Hepatocyte (in vitro differentiated cells): ENCODE measurements at places on chromosomes 5 and 9. TPM values are rescaled to one million over a fixed set of nuclear protein-coding genes. Genes with fewer than 3 reads are reported as not detected.

DNA sequence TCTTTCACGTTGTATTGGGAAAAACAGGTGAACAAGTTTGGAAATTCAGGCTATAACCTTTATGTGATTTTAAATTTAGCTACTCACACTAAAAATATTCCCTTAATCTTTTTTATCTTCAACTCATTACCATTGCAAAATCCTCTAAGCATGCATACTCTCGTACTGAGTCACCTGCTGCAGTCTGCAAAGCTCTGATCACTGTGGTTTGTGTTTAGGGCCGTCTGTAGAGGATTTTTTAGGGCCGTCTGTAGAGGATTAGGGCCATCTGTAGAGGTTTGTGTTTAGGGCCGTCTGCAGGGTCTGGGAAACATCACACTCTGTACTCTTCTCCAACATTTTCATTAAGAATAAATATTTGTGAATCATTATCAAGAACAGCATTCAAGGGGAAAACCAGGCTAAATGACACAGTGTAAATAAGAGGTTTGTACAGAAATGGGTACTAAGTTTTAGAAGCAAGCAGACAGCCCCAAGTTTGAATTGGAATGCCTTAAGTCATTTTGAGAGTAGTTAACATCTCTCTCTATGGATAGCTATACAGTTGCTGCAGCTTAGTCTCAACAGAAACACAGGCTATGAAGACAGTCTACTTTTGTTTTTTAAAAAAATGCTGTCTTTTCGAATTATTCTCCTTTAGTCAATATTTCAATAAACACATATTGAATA lies 155.0 kb upstream of the TSLP start:
- H3K27ac ChIP-seq, result peak overlapping the region; percentile 48
- no peak overlapping the region for H3K4me3 ChIP-seq
- no peaks in the 10 kb centered on the region for H3K36me3 ChIP-seq
- no peaks in the 10 kb centered on the region for H3K27me3 ChIP-seq
- peaks cover 23% of the 10 kb centered on the region for H3K4me1 ChIP-seq
- peak; percentile 70 for DNase-seq

Gene SPINK4
- not detected in 2 replicates for total RNA-seq

- no peak for DNase-seq
- H3K36me3 ChIP-seq, result no peaks in the 10 kb centered on the region
- H3K27me3 ChIP-seq, result no peaks in the 10 kb centered on the region
- no peak overlapping the region for H3K27ac ChIP-seq
Observed at GRCh38 chr9:132896906-132897305, 18.2 kb downstream of the SPACA9 start.

Gene PCDHA3
- 0.84 and 1.1 TPM in 2 replicates for total RNA-seq

Gene PAPPA
- 8.9 and 12.3 TPM in 2 replicates for total RNA-seq

GRCh38 chr9:137256856-137257255 lies 1.7 kb downstream of the NELFB start:
- H3K4me1 ChIP-seq, result peaks cover 15% of the 10 kb centered on the region
- H3K27ac ChIP-seq, result no peak overlapping the region
- no peaks in the 10 kb centered on the region for H3K27me3 ChIP-seq
- DNase-seq, result no peak

GRCh38 chr5:15575666-15576065 lies 75.7 kb downstream of the FBXL7 start:
- H3K36me3 ChIP-seq, result no peaks in the 10 kb centered on the region
- no peaks in the 10 kb centered on the region for H3K27me3 ChIP-seq
- H3K4me3 ChIP-seq, result no peak overlapping the region
- no peaks in the 10 kb centered on the region for H3K4me1 ChIP-seq
- peak overlapping the region; percentile 54 for H3K27ac ChIP-seq
- DNase-seq, result no peak

Gene PIP5KL1
- 1.6 and 3.7 TPM in 2 replicates for total RNA-seq

DNA sequence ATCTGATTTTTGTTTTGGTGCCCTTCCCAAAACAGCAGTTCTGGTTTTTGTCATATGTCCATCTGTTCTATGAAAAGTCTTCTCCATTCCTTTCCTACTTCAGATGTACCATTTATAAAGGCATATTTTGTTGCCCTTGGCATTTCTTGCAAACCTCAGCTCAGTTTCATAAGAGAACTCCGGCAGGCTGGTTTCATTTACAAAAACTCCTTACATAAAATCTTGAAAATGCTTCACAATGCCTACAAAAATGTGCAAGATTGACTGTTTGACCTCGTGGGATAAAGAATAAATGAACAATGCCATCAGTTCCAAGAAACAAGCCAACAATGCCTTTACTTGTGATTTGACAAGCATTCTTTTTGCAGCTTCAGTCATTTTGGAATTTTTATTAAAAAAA lies 39.1 kb upstream of the CTNNAL1 start:
- H3K36me3 ChIP-seq, result peaks cover 3% of the 10 kb centered on the region
- no peaks in the 10 kb centered on the region for H3K27me3 ChIP-seq
- H3K4me1 ChIP-seq, result no peaks in the 10 kb centered on the region
- no peak for DNase-seq
- no peak overlapping the region for H3K27ac ChIP-seq

GRCh38 chr9:21967702-21968101 lies 26.5 kb downstream of the CDKN2A start:
- peaks cover 99% of the 10 kb centered on the region for H3K27me3 ChIP-seq
- no peak overlapping the region for H3K4me3 ChIP-seq
- peaks cover 11% of the 10 kb centered on the region for H3K4me1 ChIP-seq
- no peak for DNase-seq
- no peaks in the 10 kb centered on the region for H3K36me3 ChIP-seq

Gene DOCK8
- total RNA-seq, result 5.1 and 6.6 TPM in 2 replicates

- H3K27ac ChIP-seq, result no peak overlapping the region
- no peaks in the 10 kb centered on the region for H3K27me3 ChIP-seq
- DNase-seq, result no peak
- H3K4me1 ChIP-seq, result peaks cover 4% of the 10 kb centered on the region
- H3K4me3 ChIP-seq, result no peak overlapping the region
- no peaks in the 10 kb centered on the region for H3K36me3 ChIP-seq
Observed at GRCh38 chr9:93115486-93116071, 18.5 kb downstream of the NINJ1 start.

Gene TGFBI
- total RNA-seq, result 316 and 401 TPM in 2 replicates

DNA sequence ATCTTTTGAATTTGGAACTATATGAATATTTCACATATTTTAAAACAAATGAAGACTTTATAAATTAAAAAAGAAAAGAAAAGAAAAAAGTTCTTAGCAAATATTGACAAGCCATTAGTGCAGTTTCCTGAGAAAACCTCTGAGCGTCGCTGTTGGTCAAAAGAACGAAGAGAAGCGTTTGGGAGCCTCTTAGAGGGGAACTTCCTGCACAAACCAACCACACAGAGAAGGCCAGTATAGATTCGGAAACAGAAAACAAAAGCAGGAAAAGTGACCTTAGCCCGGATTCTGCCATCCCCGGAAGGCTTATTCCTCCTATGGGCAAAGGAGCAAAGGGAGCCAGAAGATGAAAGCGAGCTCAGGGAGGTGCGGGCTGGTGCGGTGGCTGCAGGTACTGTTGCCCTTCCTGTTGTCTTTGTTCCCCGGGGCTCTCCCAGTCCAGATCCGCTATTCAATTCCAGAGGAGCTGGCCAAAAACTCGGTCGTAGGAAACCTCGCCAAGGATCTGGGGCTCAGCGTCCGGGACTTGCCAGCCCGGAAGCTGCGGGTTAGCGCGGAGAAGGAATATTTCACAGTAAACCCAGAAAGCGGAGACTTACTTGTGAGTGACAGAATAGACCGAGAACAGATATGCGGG lies at the start of gene PCDHGB2:
Gene PCDHGB2, plus strand, starts transcription at position 205 of the 637 bp plus-strand sequence. Its CDS starts 142 bp downstream, at position 347.
- no peaks in the 10 kb centered on the region for H3K36me3 ChIP-seq
- H3K4me3 ChIP-seq, result no peak within 1 kb of the TSS
- no peak for DNase-seq
- no peak within 1 kb of the TSS for H3K27ac ChIP-seq
- H3K4me1 ChIP-seq, result no peaks in the 10 kb centered on the region

DNA sequence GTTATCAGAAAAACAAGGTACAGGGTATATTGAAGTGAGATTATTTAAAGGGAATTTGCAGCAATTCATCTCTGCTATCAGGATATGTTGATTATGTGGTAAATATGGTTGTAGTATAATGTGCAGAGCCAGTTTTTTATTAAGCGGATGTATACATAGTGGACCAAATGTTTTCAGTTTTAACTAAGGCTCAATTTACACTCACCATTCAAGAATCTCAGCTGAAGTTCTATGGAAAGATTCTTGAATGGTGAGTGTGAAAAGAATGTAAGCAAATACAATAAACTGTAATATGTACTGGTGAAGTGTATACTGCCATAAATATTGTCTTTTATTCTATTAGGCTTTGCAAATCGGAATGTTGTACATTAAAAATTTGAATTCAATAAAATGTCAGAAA lies 895.9 kb upstream of the CDH10 start:
- no peak overlapping the region for H3K4me3 ChIP-seq
- H3K27ac ChIP-seq, result no peak overlapping the region
- DNase-seq, result no peak
- H3K27me3 ChIP-seq, result no peaks in the 10 kb centered on the region

GRCh38 chr5:53917095-53917494 lies 356.7 kb downstream of the NDUFS4 start:
- peaks cover 3% of the 10 kb centered on the region for H3K4me1 ChIP-seq
- no peak for DNase-seq
- no peaks in the 10 kb centered on the region for H3K27me3 ChIP-seq
- H3K4me3 ChIP-seq, result no peak overlapping the region
- H3K27ac ChIP-seq, result no peak overlapping the region

DNA sequence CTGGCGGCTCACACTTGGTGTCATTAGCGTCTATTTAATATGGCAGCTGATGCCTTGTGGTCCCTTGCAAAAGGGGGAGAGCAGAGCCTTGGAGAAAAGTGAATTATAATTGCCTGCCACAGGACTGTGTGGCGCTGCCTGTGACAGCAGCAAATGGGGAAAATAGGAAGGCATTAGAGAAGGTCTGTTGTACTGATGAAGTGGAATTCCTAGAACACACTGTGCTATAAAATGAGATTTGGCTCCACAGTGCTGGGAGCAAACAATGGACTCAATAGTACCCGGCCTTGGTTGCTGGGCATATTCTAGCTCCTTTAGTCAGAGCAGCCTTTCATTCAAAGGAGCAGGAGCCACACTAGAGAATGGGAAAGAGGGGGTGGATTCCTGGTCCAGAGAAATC lies 21.3 kb downstream of the SEMA6A start:
- no peaks in the 10 kb centered on the region for H3K27me3 ChIP-seq
- no peak overlapping the region for H3K27ac ChIP-seq
- H3K4me1 ChIP-seq, result peaks cover 16% of the 10 kb centered on the region

- no peaks in the 10 kb centered on the region for H3K4me1 ChIP-seq
- no peak overlapping the region for H3K27ac ChIP-seq
- H3K4me3 ChIP-seq, result no peak overlapping the region
- H3K27me3 ChIP-seq, result no peaks in the 10 kb centered on the region
- peak; percentile 64 for DNase-seq
Observed at GRCh38 chr5:36373527-36374086, 71.9 kb upstream of the RANBP3L start.

- H3K4me1 ChIP-seq, result no peaks in the 10 kb centered on the region
- no peaks in the 10 kb centered on the region for H3K36me3 ChIP-seq
- DNase-seq, result no peak
- no peaks in the 10 kb centered on the region for H3K27me3 ChIP-seq
- no peak overlapping the region for H3K4me3 ChIP-seq
Observed at GRCh38 chr5:8598356-8598755, 729.4 kb downstream of the MTRR start.

Gene ANKDD1B
- 1.4 and 4.7 TPM in 2 replicates for total RNA-seq

GRCh38 chr9:128073253-128073886 lies 5.3 kb downstream of the SLC25A25 start:
- no peak overlapping the region for H3K4me3 ChIP-seq
- H3K36me3 ChIP-seq, result no peaks in the 10 kb centered on the region
- no peaks in the 10 kb centered on the region for H3K27me3 ChIP-seq
- H3K4me1 ChIP-seq, result peaks cover 43% of the 10 kb centered on the region
- DNase-seq, result no peak

GRCh38 chr5:84618262-84618661 lies 233.6 kb upstream of the EDIL3 start:
- DNase-seq, result no peak
- no peaks in the 10 kb centered on the region for H3K36me3 ChIP-seq
- H3K4me1 ChIP-seq, result no peaks in the 10 kb centered on the region
- no peak overlapping the region for H3K27ac ChIP-seq
- H3K4me3 ChIP-seq, result no peak overlapping the region

GRCh38 chr5:32230356-32231099 lies 56.4 kb upstream of the GOLPH3 start:
- H3K27ac ChIP-seq, result peak overlapping the region; percentile 51
- peak; percentile 49 for DNase-seq
- no peaks in the 10 kb centered on the region for H3K27me3 ChIP-seq
- no peaks in the 10 kb centered on the region for H3K36me3 ChIP-seq

DNA sequence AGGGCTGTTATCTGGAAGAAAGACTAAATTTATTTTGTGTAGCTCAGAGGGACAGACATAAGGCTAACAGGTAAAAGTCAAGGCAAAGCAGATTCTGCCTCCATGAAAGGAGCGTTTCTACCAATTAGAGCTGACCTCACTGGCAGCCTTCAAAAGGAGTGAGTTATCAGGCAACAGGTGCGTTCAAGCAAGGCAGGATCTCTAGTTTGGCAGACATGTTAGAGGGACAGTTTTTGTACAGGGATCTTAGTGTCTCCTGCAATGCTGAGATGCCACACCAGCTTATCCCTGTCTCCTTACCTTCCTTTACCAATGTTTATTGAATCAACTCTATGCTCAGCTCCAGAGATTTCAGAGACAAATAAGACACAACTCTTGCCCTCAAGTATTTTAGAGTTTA lies 73.8 kb downstream of the NRG2 start:
- no peak for DNase-seq
- H3K36me3 ChIP-seq, result no peaks in the 10 kb centered on the region
- peaks cover 6% of the 10 kb centered on the region for H3K27me3 ChIP-seq
- H3K4me3 ChIP-seq, result no peak overlapping the region
- no peak overlapping the region for H3K27ac ChIP-seq
- no peaks in the 10 kb centered on the region for H3K4me1 ChIP-seq

DNA sequence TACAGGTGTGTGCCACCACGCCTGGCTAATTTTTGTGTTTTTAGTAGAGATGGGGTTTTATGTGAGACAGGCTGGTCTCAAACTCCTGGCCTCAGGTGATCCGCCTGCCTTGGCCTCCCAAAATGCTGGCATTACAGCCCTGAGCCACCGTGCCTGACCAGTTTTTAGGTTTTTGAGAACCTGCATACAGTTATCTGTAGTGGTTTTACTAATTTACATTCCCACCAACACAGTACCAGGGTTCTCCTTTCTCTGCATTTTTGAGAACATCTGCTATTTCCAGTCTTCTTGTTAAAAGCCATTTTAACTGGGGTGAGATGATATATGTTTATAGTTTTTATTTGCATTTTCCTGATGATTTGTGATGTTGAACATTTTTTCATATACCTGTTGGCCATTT lies 12.8 kb downstream of the DMXL1 start:
- no peak overlapping the region for H3K27ac ChIP-seq
- no peaks in the 10 kb centered on the region for H3K36me3 ChIP-seq
- H3K4me1 ChIP-seq, result peaks cover 12% of the 10 kb centered on the region

GRCh38 chr5:74641735-74642542 lies 1.4 kb upstream of the ENC1 start:
- no peaks in the 10 kb centered on the region for H3K36me3 ChIP-seq
- peak; percentile 80 for DNase-seq
- peaks cover 30% of the 10 kb centered on the region for H3K4me1 ChIP-seq
- peak overlapping the region; percentile 97 for H3K27ac ChIP-seq

- H3K27ac ChIP-seq, result no peak overlapping the region
- no peak for DNase-seq
- H3K27me3 ChIP-seq, result peaks cover 3% of the 10 kb centered on the region
- H3K4me1 ChIP-seq, result no peaks in the 10 kb centered on the region
- H3K36me3 ChIP-seq, result no peaks in the 10 kb centered on the region
Observed at GRCh38 chr9:38675831-38676230, 44.1 kb downstream of the FAM240B start.

- H3K36me3 ChIP-seq, result no peaks in the 10 kb centered on the region
- H3K27me3 ChIP-seq, result no peaks in the 10 kb centered on the region
- no peak overlapping the region for H3K4me3 ChIP-seq
- peak; percentile 44 for DNase-seq
Observed at GRCh38 chr5:35430381-35431162, 187.1 kb upstream of the SPEF2 start.

Gene TAF11L3
- not detected in 2 replicates for total RNA-seq

Gene PSMD5
- total RNA-seq, result 13.3 and 14.7 TPM in 2 replicates
